ENCODE measurements at places on chromosomes 2 and 18. TPM values are rescaled to one million over a fixed set of nuclear protein-coding genes. Genes with fewer than 3 reads are reported as not detected.

DNA sequence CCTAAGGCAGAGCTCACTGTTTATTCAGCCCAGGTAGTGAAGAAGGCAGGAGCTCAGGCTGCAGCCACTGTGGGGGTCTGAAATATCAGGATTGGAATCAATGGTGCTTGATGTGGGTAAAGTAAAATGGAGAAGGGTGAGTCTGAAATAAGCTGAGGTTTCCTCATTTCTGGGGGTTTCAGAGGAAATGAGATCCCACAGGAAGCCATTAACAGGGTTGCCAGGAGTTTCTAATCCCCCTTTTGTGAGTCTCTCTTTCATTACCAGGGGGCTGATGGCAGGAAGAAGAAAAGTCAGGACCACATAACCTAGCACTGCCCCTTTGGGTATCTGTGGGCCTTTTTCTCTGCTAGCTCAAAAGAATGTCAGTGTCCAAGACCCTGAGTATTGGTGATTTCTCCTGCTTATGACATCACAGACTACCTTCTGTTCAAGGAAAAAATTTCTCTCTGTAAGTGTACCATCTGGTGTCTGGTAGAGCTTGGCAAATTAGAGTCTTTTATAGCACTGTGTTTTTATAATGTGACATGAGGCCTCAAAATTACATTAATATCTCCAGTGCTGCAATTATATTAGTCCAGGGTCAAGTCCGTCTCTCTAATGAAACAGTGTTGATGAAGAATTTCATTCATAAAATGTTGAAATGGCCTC is 56.0 kb downstream of the LBH start:
- no peak for ATAC-seq

DNA sequence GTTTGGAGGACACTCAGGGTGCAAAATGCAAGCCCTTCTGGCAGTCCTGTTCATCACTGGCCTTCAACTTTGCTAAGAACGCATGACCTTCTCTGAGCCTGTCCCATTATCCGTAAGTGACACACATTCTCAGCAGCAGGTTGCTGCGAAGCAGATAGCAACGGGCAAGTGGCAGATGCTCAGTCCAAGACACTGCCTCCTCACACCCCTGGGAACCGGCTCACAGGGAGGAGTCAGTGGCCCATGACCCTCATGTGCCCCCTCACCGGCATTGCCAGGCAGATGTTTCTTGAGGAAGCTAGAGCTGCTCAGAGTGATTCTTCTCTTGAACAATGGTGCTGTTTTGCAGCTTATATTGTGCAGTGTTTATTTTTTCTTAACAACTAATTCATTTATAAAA is 737.2 kb upstream of the HS6ST1 start:
- no peak for ATAC-seq

Gene PLGLB1
- total RNA-seq: 1.8 TPM

DNA sequence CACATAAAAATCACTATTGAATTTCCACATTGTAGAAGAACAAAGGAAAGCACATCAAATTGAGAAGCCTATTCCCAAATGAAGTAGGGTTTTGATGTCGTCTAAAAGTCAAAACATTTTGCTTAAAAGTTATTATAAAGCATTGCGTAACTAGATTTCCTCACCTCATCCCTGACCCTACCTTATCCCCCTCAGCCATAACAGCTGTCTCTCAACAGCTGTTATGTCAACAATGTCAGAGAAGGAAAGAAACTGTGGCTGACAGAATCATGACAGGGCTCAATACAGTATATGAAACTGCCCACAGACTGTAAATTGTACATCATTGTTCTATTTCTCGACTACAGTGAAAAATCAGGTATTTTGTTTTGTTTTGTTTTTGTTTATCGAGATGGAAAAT is 63.0 kb upstream of the ACVR1C start:
- no peak for ATAC-seq

DNA sequence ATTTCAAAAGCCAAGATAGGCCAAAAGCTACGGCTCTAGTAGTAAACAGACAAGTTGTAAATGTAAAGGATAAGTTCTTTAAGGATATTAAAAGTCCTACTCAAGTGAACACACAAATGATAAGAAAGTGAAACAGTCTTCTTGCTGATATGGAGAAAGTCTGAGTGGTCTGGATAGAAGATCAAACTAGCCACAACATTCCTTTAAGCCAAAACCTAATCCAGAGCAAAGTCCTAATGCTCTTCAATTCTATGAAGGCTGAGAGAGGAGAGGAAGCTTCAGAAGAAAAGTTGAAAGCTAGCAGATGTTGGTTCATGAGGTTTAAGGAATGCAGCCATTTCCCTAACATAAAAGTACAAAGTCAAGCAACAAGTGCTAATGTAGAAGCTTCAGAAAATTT is 111.7 kb upstream of the ZEB2 start:
- ATAC-seq: no peak

DNA sequence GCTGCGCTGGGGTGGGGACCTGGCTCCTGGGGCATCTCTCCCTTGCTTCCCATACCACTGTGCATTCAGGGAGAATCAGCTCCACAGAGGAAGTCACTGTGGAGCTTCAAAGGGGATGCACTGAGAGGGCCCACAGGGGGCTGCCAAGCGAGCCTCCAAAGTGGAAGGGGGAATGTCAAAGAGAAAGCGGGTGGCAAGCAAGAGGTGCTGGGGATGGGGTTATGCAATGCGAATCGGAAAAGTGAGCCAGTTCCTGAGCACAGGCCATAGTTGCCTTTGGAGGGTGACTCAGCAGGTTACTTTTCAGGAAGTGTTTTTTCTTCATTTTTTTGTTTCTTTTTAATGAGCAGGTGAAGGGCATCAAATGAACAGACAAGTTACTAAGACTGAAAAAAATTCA is 17.6 kb downstream of the PMAIP1 start:
- no peak for ATAC-seq

Gene ME2
- total RNA-seq: 58.4 TPM

DNA sequence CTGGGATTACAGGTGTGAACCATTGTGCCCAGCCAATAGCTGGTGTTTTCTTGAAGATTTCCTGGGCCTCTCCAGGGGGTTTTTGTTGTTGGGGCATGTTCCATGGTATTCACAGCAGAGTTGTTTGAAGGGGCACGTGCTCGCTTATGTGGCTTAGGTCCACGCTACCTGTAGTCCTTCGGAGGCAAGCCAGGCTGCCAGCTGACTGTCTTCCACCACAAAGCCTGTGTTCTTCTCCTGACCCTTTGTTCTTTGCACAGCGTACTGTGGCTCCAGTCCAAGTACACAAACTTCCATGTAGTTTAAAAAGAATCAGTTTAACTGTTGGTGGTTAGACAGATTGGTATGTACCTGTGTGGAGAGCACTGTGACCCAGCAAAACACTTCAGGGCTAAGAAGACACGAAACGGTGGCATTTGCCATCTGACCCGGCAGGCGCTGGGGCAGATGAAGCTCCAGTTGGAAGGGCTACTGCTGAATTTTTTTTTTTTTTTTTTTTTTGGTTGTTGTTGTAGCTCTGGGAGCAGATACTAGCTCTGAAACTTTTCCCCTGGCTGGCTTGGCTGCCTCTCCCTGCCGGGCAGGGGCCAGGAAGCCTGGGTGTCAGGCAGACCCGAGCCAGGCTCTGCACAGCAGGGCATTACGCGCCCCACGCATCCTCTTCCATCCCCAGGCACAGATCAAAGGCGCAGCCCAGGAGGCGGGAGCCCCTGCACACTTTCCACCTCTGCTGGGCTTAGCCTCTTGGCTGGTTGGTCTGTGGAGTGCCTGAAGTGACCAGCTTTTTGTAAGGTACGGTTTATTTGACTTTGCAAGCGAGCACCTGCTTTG is 5.7 kb downstream of the GREB1 start:
- ATAC-seq: no peak

Gene RNF25
- total RNA-seq: 13.5 TPM

Gene LIMS3
- 2.8 TPM for total RNA-seq

- peak; percentile 37 for ATAC-seq
These were observed 868 bp downstream of the INO80D start for GRCh38 chr2:206084870-206085741.

Gene ICA1L
- 3.2 TPM for total RNA-seq

Gene HSBP1L1
- total RNA-seq: 2.7 TPM

DNA sequence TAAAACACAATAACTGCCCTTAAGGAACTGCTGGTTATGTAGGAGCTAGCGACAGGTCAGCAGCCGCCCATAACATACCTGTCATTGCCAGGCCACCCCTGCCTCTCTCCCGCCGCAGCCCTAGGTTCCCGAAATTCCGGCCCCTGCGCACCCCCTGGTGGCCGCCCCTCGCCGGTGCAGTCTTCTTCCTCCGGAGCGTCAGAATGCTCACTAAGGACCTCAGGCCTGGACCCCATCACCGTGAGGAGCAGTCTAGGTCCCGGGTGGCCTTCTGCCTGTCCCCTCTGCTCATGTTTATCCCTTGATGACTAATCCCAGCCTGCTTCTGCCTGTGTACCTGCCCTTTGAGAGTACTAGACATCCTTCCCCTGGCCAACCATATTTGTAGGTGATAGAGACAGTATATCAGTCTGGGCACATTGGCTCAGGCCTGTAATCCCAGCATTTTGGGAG is 115.7 kb upstream of the SLC1A4 start:
- peak; percentile 80 for ATAC-seq

Gene CYP27C1
- not detected for total RNA-seq

Gene HOXD3
- not detected for total RNA-seq

DNA sequence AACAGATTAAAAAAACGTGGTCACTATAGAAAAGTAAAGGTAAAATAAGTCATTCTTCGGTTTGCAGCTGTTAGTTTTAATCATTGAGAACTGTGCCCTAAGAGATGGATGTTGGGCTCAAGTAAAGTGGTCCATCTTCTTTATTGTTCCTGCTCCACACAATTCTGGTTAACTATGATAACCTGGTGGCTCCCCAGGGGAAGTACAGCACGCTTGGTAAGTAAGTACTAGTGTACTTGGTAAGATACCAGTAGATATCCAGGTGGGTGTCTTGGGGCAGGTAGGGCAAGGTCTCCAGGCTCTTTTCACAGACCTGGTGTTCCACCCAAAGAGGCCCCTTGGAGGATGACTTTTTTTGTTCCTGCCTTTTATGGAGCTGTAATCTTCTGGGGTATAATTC is 31.6 kb upstream of the DLX2 start:
- no peak for ATAC-seq

Gene IL36A
- not detected for total RNA-seq

Gene BUB1
- 94.7 TPM for total RNA-seq

DNA sequence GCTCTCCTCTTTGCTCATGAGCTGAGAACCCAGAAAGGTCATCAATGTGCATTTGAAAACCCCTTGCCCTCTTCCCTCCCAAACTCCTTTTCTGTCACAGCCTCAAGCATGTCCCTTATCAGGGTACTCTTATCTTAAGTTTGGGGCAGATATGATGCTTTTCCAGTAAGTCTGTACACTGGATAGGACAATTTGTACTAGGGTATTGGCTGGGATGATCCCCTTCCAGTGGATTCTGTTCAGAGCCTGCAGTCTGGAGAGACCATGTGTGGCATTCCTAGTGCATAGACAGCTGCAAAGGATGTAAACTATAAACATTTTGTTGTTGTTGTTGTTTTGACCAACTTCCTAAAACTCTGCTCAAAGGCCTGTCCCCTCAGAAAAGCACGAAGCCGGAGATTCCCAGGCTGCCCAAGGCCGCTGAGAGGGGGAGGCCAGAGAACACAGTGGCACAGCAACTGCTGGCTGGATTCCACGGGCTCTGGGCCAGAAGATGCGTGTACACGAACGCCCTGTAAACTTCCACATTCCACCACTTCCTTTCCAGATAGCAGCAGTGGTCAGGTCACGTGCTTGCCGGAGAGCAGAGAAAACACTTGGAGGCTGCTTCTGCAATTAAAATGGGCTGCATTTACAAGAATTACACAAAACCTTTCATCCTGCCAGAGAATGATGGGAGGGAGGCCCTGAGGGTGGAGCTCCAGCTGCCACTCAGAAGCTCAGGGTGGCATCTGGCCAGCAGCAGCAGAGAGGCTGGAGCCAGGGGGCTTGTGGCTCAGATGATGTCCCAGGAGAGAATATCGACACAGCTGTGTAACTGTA is 42.1 kb downstream of the BMP10 start:
- peak; percentile 33 for ATAC-seq

DNA sequence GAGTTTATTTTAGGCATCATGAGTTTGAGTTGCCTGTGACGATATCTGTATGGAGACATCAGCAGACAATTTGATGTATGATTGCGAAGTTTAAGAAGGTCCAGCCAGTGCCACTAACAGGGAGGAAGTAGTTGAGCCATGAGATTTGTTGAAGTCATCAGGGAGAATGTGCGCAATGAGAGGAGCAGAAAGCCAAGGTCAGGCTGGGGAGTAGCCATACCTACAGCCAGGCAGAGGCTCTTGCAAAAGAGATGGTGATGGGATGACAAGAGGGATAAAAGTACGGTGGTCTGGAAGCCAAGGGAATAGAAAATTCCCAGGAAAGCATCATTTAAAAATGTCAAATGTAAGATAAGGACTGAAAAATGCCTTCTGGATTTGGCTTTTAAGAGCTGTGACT is 51.2 kb downstream of the LIMS1 start:
- no peak for ATAC-seq

Gene SPDYA
- total RNA-seq: 2.1 TPM

DNA sequence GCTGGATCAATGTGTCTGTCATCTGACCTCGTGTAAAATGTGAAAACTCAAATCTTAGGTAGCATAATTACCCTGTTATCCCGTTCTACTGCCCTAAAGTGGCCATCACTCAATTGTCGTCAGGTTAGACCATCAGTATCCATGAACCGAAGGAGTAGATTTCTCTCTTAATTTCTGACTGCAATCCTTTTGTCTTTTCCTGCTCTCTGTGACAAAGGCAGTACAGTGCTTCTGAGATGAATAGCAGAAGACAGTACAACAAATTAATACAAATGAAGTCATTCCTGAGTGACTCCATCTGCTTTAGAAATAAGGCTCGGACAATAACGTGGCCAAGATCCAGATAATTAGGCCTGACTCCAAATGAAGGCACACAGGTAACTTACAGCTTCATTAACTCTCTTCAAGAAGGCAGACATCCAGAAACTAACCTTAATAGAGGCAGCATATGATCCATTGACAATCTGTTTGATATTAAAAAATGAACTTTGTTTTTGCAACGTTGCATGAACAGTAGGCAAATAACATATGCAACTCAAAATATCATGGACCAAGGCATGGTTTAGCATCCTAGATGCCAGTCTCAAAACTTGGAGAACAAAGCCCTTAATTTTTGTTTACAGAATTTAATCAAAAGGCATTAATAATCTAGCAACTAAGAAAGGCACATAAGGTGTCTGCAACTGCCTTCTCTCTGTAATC is 96.7 kb upstream of the CDH20 start:
- no peak for ATAC-seq

Gene MAB21L4
- not detected for total RNA-seq

Gene MRO
- not detected for total RNA-seq

GRCh38 chr2:24259316-24259715 is 84.5 kb downstream of the FAM228A start:
- no peak for ATAC-seq

Gene ALPI
- not detected for total RNA-seq
